ENCODE measurements at places on chromosomes 4 and X.
A peak's percentile ranks its signal among the peaks of the same experiment; 100 is the strongest.

DNA sequence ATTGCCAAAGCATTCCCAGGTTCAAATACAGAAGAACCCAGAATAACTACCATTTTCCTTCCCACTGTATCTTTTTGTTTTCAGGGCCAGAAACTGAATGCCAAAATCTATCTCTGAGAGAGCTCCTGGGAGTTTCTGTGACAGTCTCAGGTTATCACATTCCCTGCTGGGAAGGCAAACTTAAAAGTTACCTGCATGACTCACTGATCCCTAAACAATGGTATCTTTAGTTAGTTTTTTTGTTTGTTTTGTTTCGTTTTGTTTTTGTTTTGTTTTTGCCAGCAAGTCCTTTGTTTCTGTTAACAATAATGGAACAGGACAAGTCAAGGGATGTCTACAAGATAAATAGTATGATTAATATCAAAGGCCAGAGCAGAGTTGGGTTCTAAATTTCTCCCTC lies 34.3 kb downstream of the PAPSS1 start:
- DNase-seq: no peak

DNA sequence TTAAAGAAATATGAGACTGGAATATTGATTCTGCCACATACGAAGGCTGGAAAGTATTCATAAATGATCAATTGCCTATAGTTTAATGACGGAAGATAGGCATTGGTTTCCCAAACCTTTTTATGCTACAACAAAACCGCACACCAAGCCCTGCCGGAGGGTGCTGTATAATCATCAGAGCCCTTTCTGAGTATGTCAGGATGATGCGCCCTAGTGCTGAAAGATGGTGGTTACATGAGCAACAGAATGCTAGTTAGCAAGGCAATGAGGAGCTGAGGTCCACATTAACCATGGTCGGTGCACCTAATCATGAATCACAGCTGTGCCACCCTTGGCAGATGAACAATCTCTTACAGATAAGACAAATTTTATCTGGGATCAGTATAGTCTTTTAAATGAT lies 491.1 kb downstream of the PACRGL start:
- DNase-seq: no peak

DNA sequence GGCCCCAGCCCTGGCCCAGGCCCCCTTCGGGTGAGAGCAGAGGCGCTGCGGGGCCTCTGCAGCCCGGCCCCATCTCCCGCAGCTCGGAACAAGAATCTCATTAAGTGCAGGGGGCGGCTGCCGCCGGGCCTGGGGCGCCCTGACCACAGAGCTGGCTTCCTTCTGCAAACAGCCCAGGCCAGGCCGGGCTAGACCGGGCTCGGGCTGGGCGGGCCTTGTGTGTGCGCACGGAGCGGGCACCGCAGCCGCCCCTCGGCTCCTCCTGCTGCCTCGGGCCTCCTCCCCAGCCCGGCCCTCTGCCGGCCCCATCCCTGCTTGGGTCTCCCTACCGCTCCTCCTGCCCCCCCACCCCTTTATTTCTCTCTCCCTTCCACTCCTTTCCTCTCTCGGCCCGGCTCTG lies 83.3 kb downstream of the EFNB1 start:
- no peak for DNase-seq

- DNase-seq: no peak
Observed at GRCh38 chr4:96162636-96163035, 322.7 kb downstream of the PDHA2 start.

DNA sequence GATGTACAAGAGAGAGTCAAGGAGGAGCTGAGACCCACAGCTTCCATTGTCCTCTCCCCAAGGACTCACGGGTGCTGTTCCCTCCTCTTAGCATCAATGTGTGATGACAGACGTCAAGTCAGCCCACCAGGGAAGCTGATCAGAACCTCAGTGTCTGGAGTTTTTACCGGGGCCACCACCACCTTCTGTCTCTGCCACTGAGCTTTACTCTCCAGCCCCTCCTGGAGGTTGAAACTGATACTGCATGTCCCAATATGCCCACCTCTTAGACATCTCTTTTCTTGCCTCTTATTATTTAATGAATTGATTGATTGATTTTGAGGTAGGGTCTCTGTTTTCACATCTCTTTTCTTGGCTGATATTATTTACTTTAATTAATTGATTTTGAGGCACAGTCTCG lies 10.3 kb upstream of the AKAP17A start:
- DNase-seq: peak; percentile 39

DNA sequence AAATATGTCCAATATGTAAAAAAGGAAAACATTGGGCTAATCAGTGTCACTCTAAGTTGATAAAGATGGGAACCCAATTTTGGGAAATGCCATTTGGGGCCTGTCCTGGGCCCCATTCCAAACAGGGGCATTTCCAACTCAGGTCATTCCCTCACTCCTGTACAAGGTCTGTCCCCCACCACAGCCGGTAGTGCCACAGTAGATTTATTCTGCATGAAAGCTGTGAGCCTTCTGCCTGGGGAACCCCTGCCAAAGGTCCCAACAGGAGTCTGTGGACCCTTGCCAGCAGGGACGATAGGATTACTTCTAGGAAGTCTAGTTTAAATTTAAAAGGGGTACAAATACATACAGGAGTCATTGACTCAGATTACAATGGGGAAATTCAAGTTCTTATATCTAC lies 317.6 kb upstream of the GNPDA2 start:
- no peak for DNase-seq

DNA sequence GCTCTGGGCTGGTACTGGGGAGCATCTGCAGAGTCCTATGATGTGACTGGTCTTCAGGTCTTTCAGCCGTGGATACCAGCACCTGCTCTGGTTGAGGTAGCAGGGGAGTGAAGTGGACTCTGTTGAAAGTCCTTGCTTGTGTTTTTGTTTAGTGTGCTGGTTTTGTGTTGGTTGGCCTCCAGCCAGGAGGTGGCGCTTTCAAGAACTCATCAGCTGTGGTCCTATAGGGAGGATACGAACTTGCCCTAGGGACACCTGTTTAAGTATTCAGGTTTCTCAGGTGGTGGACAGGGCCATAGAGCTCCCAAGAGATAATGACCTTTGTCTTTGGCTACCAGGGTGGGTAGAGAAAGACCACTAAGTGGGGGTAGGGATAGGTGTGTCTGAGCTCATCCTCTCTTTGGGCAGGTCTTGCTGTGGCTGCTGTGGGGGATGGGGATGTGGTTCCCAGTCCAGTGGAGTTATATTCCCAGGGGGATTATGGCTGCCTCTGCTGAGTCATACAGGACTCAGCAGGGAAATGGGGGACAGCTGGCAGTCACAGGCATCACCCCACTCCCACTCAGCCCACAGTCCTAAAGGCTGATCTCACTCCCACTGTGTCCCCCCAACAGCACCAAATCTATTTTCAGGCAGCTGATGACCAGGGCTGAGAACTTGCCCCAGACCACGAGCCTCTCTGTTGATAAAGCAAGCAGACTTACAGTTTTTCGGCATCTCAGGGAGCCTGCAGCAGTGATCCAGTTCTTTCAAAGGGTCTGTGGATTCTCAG lies 24.1 kb downstream of the MSMO1 start:
- no peak for DNase-seq

- DNase-seq: no peak
Observed at GRCh38 chrX:40550066-40550465, 30.7 kb upstream of the ATP6AP2 start.

- DNase-seq: no peak
Observed at GRCh38 chrX:130114141-130114588, 3.9 kb upstream of the ELF4 start.

DNA sequence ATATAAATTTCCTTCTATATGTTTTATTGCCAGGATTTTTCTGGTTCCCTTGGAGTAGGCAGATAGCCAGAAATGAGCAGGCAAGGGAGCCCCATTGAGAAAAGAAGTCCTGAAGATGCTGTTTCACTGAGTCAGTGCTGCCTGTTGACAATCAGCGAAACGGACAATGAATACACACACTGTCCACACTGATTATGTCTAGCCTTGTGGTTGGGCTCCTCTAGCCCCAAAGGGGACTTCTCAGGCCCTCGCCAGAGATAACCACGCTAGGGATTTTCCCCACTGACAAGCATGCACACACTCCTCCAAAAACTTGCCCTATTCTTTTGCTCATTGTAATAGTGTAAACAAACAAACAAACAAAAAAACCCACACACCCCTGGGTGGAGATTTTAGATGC lies 369.3 kb downstream of the DMD start:
- no peak for DNase-seq

DNA sequence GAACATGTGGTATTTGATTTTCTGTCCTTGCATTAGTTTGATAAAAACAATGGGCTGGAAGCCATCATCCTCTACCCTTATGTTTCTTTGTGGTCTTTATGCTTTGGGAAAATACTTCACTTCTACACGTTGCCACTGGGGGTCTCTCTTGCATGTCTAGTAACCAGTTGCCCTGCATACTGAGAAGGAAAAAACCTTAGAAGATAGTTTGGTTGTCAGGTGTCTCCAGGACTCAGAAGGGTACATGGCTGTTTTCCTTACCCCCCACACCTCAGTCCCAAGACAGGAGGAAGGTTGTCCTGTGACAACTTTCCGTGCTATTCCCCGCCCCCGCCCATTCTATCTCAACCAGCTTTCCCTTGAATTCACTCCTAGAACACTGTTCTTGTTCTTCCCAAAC lies 62.1 kb upstream of the LANCL3 start:
- no peak for DNase-seq

DNA sequence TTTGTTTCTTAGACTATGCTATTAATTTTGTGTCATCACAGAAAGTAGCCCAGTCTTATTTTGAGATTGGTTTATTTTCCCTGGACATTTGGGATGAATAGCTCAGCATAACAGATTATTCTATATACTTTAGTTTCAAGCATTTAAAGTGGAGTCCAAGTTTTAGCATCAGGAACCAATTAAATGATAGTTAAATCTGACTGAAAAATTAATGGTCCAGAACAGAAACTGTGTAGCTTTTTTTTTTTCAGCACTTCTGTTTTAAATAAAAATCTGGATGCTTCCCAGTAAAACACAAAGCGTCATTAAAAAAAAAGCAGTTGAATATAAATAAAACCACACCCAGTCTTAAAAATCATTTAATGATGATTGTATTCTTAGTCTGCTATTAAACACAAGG lies 59.4 kb upstream of the PITX2 start:
- DNase-seq: no peak

GRCh38 chrX:132333351-132333750 lies 114.1 kb upstream of the RAP2C start:
- DNase-seq: no peak

DNA sequence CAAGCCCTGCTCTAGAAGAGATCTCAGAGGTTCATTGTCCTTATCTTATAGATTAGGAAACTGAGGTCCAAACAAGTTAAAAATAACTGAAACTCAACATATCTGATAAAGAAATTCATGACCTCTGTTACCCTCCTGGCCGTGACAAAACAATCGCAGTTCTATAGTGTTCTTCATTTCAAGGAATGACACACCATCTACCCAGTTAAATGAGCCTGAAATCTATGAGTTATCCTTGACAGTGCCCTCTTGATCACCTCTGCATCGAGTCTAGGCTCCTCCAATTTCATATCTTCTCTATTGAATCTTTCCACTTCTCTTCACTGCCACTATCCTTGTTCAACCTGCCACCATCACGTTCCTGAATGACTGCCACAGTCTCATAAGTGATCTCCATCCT lies 325.3 kb upstream of the TEX13C start:
- no peak for DNase-seq

DNA sequence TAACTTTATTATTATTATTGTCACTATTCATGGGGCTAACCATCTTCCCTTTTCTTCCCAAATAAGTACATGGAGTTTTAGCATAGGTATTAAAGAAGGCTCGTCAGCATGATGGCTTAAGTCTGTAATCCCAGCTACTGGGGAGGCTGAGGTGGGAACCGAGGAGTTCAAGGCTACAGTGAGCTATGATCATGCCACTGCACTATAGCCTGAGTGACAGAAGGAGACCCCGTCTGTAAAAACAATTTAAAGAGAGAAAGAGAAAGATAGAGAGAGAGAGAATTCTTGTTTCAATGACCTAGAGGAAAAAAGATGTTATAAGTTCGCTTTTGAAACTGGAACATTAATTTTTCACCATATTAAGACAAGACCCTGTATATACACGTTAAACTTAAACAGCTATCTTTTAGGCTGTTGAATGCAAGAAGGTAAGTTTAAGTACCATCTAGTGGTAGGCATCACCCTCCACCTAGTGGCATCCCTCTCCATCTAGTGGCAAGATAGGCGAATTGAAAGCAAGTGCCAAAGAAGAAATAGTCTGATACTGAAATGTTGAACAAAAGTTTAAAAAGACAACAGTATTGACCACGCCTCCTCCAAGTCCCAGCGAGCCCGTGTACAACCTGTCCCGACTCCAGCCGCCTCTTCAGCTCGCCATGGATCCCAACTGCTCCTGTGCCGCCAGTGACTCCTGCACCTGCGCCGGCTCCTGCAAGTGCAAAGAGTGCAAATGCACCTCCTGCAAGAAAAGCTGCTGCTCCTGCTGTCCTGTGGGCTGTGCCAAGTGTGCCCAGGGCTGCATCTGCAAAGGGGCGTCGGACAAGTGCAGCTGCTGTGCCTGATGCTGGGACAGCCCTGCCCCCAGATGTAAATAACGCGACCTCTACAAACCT lies 26.0 kb upstream of the YTHDC1 start:
- DNase-seq: no peak

DNA sequence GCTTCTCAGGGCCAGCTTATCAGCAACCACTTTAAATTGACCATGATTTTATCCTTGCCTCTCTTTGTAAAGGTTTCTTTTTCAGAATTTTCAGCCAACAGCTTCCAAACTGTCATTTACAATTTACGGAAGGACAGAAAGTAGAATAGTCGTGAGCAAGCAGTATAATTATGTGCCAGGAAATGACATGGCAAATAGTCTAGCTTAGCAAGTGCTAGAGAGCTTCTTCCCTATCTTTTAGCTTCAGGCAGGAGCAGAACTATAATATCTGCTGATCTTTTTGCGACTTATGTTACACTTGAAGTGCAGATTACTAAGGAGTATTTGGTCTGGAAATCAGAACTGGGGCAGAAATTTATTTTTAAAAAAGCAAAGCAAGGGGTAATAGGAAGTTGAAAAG lies 123.0 kb upstream of the AP1S2 start:
- no peak for DNase-seq

DNA sequence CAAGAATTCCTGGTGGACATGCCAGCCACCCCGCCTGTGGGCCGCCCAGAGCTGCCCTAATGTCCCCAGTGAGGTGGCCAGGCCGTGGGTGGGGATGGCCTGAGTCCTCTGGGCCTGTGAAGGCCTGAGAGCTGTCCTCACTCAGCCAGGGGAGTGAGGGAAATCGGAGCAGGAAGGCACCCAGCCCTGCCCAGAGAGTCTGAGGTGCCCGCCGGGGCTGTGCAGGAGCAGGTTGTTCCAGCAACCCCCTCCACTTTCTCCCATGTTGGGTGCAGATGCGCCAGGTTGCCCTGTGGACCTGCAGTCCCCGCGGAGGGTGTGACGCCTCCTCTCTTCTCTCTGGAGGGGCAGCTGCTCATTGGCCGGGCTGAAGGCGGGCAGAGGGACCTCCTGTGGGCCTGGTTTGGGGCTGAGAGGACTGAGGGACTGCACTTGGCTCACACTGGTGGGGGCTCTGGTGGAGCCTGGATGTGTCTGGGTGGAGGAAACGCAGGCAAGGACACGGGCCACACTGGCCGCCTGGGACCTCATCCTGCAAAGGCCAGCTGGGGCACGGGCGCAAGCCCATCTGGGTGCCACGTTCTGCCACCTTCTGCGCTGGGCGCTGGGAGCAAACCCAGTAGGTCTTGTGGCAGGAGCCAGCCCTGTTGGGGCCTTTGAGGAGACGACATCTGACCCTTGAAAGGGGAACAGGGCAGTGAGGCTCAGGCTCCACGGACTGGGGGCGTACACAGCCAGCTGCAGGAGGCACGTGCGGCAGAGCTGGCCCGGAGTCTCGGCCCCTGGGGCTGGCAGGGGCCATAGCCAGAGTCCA lies 14.0 kb downstream of the DOK7 start:
- DNase-seq: no peak

GRCh38 chrX:86369847-86370630 lies 221.8 kb downstream of the DACH2 start:
- DNase-seq: no peak

- DNase-seq: no peak
Observed at GRCh38 chrX:110417128-110417527, 58.5 kb downstream of the RTL9 start.

All from activated naive CD8-positive, alpha-beta T cell treated with anti-CD3 and anti-CD28 coated beads, Interleukin-2, amount 50 U/mL, for 16 hours (primary cell).